ENCODE measurements at places on chromosomes 5 and 9.

DNA sequence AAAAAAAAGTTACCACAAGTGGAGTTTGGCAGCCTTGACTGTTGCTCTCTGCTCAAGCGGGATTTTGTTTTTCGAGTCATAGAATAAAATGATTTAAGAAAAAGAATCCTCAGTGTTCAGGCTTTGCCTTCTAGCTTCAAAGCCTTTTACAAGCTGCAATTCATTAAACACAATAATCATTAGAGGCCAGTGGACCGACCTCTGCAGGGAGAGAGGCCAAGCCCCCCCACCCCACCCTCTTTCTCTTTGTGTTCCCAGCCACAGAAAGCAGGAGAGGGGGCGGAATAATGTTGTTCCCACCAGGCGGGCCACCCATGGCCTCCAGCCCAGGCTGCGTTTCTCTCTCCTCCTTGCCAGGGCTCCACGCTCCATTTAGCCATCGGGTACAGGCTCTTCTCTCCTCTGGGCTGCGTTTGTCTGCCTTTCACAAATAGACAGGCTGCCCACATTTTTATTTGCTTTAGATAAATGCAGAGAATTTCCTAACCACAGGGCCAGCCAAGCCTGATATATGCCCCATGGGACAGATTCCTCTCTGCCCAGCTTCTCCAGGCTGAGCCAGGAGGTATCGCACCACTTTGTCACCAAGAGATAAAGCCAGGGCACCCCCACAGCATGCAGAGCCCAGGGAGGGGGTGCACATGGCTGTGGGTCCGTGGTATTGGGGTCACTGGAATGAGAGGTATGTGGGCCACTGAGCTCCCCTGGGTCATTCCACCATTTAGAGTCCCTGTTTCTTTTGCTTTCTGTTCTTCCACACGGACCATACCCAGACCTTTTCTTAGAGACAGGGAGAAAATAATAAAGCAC lies 318.8 kb downstream of the PIK3R1 start:
- no peak for DNase-seq

GRCh38 chr9:96344458-96345180 lies 38.9 kb downstream of the SLC35D2 start:
- no peak for DNase-seq

DNA sequence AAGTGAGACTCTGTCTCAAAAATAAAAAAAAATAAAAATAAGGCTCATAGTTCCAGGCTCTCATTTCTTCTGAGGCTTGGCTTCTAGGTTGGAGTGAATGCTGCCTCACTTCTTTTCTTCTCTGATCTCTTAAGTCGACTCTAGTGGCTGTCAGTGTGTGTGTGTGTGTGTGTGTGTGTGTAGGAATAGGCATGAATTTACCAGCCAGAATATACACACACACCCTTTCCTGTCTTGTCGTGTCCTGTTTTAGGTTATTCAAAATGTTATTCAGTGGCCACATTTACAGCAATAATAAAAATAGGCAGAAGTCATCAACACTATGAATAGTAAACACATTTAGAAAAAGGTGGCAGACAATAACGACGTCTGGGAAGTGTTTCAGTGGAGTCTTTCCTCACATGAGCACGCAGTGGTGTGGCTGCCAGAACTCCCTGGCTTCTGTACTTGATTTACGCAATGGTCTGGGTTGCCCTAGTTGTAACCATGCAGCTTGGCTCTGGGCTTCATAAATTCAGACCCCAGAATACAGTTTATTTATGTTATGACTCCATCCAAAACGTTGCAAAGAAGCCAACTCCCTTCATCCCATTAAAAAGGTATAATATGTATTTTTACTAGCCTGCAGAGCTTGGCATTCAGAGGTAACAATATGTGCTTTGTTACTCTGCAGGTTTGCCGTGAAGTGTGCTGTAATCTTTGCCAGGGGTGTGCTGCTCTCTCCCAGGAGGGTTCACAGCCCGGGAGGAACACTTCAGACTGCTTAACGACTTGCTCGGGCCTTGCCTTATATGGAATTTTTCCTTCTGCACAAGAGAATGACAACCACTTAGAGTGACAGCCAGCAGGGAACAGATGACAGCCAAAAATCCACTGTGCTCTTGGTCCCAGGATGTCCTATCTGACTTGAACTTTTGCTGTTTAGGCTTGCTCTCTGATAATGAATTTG lies 34.4 kb upstream of the PALM2AKAP2 start:
- DNase-seq = no peak

GRCh38 chr5:156256642-156257041 lies 70.3 kb upstream of the SGCD start:
- no peak for DNase-seq
